Stimulated activated CD4-positive, alpha-beta T cell treated with anti-CD3 and anti-CD28 coated beads, Interleukin-1b, Interleukin-23, amount 100 ng/mL, for 1 hour (primary cell): ENCODE measurements at places on chromosomes 12 and 14.

- DNase-seq, result no peak
Measured at GRCh38 chr12:102043928-102044327, 17.9 kb downstream of the WASHC3 start.

DNA sequence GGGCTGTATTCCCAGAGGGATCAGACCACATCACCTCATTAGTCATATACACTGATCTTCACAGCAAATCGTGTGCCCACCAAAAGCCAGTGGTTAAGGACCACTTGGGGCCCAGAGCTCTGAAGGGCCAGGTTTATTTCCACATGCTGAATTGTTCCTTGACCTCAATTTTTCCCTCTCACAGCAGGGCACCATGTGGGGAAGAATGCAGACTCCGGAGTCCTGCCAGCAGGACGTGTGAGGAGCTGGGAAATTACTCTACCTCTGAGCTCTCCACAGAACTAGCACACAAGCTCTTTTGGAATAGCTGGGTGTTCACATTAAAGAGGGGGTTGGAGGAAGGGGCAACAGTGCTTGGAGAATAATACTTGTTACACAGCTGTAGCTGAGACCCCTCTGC lies 57.6 kb upstream of the SEL1L start:
- DNase-seq, result no peak

GRCh38 chr14:90733139-90733808 lies 83.0 kb downstream of the TTC7B start:
- DNase-seq, result no peak

DNA sequence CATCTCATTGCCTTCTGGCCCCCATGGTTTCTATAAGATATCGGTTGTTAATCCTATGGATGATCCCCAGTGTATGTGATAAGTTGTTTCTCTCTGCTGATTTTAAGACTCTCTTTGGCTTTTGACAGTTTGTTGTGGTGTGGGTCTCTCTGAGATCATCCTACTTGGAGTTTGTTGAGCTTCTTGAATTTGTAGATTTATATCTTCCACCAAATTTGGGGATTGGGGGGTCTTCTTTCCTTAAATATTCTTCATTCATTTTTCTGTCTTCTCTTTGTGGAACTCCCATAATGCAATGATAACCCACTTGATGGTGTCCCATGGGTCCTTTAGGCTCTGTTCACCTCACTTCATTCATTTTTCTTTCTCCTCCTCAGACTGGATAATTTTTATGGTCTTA lies 20.0 kb upstream of the BBS10 start:
- DNase-seq, result no peak

DNA sequence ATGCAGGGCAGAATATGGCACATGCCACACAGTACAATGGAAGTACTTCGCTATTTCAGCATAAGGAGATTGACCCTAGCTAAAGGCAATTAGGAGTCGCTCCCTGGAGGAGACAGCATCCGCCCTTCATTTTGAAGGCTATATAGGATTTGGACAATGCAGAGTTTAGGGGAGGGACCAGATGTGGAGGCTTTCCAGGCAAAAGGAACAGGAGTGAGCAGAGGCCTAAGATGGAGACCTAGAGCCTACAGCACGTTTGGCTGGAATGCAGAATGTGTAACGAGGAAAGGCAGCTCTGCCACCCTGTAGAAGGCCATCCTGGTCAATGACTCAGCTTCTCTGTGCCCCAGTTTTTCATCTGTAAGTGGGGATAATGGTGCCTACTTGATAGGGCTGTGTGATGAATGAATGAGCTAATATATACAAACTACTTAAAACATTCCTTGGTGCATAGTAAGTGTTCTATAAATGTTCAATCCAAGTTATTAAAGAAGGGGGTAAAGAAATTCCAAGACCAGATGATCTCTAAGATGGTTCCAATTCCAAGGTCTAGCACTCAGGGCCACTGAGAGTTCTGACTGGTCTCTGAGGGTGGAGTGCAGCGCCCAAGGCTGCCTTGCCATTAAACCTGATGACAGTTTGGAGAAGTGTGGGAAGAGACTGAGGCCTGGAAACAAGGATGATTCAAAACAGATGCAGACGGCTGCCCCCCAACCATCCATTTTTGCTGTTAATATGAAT lies 54.3 kb upstream of the FRMD6 start:
- DNase-seq, result no peak

DNA sequence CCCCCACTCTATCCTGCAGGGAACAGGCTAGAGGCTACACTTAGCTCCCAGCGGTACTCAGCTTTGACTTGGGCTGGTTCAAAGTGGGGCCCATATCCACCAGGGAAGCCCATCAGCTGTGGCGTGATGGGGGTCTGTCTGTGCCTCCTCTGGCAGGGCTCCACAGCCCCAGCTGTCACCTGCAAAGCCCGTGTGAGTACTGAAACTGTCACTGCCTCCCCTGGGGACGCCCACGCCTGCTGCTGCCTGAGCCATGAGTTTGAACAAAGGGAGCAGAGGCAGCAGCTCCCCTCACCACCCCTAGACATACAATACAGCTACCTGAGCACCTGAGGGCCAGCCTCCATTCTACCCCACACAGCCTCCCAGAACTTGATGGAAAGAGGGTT lies 5.0 kb downstream of the REM2 start:
- no peak for DNase-seq

- no peak for DNase-seq
Measured at GRCh38 chr12:63846238-63846967, 1.9 kb downstream of the SRGAP1 start.

DNA sequence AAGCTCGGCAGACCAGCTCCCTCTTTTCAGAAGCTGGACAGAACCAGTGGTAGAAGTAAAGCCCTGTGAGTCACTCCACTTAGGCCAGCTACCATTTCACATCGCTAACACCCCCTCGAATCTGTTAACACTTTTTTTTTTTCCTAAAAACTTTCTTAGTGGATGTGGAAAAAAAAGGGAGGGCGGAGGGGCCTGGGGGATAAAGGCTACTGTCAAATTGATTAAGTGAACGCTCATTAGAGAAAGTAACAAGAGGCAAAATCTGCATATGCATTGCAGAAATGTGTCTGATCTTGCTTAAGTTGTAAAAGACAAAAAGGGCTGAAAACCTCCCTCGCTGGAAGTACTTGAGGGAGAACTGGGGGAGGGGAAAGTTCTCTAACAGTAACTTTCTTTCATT lies 86.6 kb upstream of the OTX2 start:
- no peak for DNase-seq

- no peak for DNase-seq
Measured at GRCh38 chr14:90858511-90858910, 42.3 kb upstream of the TTC7B start.

GRCh38 chr14:96756745-96757144 lies 40.4 kb upstream of the VRK1 start:
- no peak for DNase-seq

- DNase-seq, result no peak
Measured at GRCh38 chr14:81066672-81067071, 111.3 kb downstream of the TSHR start.

GRCh38 chr12:101743724-101744472 lies 4.6 kb upstream of the SYCP3 start:
- DNase-seq, result no peak

GRCh38 chr12:49865782-49866135 lies 22.9 kb upstream of the BCDIN3D start:
- no peak for DNase-seq

- no peak for DNase-seq
Measured at GRCh38 chr14:87133073-87133801, 859.7 kb downstream of the GALC start.

DNA sequence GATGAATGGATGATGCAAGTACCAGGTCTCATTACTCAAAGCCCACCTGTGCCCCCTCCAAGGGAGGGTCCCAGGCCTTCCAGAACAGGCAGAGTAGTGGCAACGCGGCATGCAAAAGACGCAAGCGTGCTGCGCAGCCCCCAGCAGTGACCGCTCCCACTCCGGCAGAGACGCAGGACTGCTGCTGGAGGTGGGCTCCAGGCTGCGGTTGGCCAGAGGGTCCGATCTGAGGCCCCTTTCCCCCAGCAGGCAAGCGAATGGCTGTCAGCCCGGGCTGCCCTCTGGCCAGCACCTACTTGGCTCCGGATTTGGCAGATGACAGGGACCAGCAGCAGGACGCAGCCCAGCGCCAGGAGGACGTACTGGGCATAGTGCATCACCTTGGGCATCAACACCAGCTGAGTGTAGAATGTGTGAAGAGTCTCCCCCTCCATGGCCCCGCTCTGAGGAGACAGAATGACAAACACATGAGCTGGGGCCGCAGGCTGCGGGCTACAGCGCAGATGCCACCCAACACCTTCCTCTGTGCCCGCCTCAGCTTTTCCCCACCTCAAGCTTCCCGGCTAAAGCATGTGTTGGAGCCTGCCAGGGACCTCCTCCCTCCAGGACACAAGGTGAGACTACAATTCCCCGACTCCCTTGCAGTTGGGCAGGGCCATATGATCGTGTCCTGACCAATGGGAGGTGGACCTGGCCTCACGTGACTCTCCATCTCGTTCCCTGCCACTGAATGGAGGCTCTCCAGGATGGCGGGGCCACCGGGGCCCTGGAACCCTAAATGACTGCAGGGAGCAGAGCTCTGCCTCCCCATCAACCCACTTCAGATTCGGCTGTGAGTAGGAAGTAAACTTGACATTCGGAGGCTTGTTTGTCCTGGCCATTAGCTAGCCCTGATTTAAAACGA lies 77.4 kb downstream of the SCARB1 start:
- no peak for DNase-seq

DNA sequence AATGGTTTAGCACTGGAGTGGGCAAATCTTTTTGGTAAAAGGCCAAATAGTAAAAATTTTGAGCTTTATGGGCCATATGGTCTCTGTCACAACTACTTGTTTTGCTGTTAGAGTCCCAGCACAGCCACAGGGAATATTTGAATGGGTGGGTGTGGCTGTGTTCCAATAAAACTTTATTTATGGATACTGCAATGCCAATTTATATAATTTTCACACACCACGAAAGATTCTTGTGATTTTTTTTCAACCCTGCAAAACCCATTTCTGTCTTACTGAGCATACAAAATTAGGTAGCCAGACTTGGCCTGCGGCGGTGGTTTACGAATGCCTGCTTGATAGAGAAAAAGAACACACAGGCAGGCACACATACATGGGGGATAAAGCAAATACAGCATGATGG lies 28.3 kb downstream of the TMEM120B start:
- DNase-seq, result no peak

DNA sequence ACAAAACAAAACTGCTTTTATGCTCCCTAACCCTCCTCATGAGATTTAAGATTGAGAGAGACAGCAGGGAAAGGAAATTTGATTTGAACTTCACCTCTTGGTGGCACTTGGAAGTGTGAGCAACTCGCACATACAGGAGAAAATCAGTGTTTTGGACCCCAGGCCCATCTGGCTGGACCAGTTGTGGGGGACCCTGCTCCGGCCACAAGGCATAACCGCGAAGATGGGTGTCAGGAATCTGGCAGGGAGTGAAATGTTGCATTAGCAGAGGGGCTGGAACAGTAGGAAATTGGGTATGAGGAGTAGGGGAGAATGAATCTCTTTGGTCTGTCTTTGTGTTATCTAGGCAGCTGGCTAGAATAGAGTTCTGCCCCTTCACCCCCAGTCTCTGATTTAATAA lies 1.2 kb downstream of the CIROP start:
- no peak for DNase-seq

- no peak for DNase-seq
Measured at GRCh38 chr14:58963873-58964597, 224.4 kb upstream of the DAAM1 start.

GRCh38 chr12:52448228-52448627 lies 3.7 kb downstream of the KRT6B start:
- DNase-seq, result no peak

DNA sequence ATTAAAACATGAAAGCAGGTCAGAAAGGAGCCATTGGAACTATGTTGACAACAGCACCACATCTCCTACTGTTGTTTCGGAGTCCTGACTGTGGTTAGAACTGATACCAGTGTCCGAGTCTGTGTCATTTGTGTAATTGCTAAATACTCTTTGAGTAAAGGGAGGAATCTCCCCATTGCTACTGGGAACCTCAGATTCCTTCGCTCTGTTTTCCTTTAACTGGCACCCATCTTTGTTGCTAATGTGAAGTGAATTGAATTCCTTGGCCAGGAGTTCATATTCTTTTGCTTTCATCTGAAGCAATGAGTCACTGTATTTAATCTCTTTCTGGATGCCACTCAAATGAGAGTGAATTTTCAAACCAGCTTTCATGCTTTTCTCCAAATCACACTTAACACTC lies 31.5 kb downstream of the RASSF9 start:
- no peak for DNase-seq

DNA sequence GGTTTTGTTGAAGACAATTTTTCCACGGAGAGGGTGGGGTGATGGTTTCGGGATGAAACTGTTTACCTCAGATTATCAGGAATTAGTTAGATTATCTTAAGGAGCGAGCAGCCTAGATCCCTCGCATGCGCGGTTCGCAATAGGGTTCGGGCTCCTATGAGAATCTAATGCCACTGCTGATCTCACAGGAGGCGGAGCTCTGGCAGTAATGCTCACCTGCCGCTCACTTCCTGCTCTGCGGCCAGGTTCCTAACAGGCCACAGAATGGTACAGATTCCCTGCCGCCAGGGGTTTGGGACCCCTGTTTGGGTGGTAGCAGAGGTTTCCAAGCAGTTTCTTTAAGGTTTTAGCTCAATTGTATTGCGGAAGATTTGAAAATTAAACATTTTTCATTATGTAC lies 439.8 kb upstream of the OR4E1 start:
- DNase-seq, result no peak

DNA sequence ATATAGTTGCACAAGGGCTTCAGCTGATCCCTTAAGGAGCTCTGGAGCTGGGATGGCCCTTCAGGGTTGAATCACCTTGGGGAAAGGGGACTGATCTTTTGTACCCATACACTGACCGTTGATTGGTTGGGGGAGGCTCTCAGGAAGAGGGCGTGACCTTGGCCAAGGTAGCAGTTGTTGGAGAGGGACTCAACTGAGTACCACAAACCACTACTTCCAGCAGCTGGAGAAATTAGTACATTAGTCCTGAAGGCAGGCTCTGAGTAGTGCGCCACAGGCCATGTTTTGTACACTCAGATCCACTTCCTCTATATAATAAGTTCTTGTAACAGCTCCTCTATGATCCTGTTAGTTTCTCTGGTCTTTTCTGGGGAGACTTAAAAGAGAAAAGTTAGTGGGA lies 317.6 kb downstream of the CCDC91 start:
- DNase-seq, result no peak

DNA sequence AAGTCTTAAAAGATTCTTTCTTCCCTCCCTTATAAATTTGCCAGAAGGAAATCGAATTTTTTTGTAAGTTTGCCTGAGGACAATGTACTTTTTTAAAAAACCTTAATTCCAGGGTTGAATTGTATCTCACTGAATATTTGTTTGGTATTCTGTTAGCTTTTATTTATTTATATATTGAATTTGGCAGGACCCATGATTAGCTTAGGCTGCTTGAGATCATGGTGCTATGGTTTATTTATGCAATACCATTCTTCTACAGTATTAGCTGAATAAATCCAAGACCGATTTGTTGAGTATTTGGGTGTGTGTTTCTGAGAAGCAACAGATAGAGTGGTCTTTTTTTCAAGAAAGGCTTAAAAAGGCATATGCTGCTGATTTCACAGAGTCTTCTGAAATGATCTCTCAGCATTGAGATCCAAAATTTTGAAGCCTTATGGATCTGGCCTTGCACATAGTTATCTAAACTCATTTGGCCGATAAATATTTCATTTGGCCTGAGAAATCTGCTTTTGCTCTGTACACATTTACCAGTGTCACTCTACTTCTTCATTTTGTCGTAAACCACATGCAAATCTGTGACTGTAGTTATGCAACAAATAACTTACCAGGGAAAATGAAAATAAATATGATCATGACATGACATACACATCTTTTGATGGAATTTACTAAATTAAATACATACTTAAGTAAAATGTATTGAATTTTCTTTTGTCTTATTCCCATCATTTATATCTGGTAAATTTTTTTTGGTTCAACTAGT lies 265.8 kb upstream of the FLRT2 start:
- DNase-seq, result no peak

- no peak for DNase-seq
Measured at GRCh38 chr12:105820429-105821125, 318.2 kb downstream of the NUAK1 start.
